ENCODE measurements at places on chromosomes 11 and 22.

GRCh38 chr11:44823868-44824267 is 97.1 kb downstream of the TSPAN18 start:
- DNase-seq, result no peak

GRCh38 chr22:36461665-36462649 is 19.5 kb downstream of the TXN2 start:
- DNase-seq, result no peak

DNA sequence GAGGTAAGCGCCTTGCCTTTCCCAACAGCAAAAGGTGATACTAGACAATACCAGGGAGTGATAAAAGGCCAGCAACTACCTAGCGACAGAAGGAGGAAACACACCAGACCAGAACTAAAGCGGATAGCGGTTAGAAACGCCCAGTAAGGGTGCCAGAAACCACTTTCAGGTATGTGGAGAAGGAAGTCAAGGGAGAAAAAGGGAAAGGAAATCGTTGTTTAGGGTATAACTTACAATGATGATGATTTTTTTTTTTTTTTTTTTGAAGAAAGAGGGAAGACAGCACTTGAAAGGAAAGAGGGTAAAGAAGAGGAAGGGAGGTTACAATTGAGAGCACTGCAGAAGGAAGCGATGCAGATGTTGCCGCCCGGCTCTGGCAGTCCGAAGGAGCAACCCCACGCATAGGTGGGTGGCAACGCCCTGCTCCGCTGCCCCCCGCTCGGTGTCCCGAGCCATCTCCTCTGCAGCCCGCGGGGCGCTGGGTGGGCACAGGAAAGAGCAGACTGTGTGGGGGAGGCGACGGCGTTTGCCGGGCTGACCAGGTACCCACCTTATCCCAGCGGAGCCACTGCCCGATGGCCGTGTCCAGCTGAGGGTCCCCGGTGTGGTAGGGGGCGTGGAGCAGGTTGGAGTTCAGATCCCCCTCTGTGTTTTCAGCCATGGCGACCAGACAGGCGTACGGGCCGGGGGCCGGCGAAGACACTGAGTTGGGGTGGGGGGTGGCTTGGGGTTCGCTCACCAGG is 561 bp downstream of the PGM2L1 start:
- peak; percentile 14 for DNase-seq

DNA sequence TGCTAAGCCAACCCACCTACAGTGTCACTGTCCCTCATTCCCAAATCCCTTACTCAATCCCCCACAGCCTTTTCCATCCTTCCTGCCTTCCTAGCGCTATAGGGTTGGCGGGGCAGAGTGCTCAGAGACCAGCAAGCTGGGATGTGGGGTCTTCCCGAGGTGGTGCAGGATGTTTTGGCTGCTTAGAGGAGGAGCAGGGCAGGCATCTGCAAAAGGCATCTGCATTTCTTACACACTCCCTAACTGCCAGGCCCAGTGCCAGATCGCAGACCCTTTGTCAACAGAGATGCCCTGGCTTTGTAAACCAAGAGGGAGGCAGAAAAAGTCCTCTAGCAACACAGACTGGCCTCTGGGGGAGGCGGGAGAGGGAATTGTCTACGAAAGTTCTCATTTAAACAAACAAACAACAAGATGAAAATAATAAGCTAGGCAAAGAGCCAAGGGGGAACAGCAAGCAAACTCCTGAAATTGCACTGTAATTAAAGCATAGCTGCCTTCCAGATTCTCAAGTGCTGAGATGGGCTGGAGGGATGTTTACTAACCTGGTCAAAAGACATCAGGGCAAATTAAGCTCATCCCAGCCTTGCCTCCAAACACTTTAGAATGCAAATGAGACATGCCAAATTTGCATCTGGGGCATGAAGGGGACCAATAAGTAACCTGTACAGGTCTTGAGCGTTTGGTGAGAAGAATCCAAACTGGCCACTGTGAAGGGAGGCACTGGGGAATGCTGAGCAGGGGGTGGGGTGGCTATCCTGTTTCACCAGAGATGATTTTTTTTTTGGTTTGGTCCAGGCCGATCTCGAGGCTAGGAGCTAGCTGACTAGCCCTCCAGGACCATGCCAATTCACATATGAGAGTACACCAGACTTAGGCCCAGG is 38.1 kb upstream of the ADA2 start:
- DNase-seq, result no peak

- no peak for DNase-seq
These were observed 257.1 kb upstream of the CADM1 start for GRCh38 chr11:115761348-115761747.

DNA sequence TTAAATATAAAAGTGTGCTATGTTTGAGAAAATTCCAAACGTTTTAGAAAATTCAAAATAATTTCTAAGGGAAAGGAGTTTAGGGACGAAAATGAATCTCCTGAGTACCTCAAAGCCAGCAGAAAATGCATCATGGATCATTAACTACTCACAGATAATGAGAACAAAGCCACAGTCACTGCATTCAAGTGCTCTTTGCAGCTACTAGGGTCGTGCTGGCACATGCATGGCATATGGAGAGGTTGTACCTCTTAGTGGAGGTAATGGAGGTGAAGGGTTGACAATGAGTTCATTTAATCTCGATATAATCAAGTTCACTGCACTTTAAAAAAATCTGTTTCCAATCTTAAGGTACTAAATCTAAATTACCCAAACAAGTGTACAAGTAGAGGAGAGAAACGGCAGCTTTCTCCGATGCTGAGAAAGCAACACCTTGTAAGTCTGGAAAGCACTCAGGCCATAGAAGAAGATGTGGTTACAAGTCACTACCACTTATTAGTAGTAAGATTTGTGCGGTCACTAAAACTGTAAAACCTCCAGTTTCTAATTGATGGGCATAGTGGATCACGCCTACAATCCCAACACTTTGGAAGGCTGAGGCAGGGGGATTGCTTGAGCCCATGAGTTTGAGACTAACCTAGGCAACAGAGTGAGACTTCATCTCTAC is 261.1 kb upstream of the ANO3 start:
- DNase-seq, result no peak

- no peak for DNase-seq
These were observed 39.4 kb downstream of the MOV10L1 start for GRCh38 chr22:50129121-50129736.

DNA sequence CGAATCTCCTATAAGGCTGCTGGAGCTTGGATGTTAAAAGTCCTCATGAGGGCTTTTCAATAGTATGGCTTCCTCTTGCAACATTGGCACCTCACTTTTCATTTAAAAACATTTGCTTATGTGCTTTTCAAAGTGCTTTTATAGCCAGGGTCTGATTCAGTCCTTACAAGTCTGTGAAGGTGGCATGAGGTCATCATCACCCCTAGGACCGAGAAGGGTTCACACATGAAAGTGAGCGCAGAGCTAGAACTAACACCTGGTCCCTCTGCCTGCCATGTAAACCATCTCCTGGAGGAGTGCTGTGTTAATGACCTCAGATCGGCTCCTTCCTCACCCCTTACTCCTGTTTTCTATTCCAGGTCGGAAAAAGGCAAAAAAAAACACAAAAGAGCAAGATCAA is 12.2 kb upstream of the LMO2 start:
- no peak for DNase-seq

GRCh38 chr22:24550028-24550901 is 4.7 kb downstream of the GUCD1 start:
- no peak for DNase-seq

DNA sequence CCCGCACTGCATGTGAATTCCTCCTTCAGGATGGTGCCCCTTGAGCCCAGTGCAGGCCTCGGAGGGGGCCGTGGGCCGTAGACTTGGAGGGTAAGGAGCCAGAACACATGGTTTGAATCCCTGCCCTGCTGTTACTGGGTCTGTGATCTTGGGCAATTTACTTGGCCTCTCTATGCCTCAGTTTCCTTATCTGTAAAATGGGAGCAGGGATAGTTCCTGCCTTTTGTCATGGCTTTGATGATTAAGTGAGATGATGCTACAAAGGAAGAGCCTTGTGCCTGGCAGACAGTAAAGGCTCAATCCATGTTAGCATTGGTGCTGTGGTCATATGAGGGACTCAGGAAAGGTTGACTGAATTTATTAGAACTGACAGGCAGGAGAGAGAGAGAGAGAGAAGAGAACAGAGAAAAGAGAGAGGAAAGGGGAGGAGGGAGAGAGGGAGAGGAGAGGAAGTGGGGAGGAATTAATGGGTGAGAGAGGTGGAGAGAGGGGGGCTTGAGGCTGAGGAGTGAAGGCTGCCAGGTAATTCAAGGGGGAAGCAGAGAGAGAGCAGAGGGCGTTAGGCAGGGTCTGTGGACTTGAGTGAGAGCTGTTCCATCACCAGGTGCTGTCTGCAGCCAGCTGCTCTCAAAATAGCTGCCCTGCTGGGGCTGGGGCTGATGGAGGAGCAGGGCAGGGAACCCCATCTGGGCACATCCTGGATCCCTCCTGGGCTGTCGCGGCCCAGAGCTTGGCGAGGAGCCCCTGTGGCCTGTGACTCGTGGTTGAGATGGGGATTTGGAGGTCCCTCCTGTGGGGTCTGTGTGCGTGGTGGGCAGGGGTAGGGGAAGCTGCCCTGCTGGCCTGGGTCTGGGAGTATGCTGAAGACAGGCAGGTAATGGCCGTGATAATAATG is 44.1 kb downstream of the MCM5 start:
- no peak for DNase-seq

DNA sequence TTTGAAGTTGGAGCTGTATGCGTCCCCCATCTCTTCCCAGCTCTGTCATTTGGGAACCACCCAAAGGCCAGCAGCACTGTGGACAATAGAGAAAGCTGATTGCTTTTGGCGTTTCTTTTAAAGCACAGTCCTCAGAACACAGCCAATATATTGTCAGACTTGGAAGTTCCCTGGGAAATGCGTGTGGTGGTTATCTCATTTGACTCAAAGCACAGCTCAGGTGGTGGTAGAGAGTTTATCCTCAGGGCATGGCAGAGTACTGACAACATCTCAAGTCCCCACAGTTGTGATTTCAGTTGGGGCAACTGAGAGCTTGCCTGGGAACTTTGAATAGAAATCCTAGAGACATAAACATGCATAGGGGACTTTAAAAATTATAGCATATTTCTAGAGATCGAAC is 601.3 kb downstream of the ETS1 start:
- no peak for DNase-seq

- DNase-seq, result no peak
These were observed 1074.9 kb downstream of the FAM181B start for GRCh38 chr11:81658722-81659121.

GRCh38 chr11:66720899-66721470 is 8.0 kb downstream of the SPTBN2 start:
- no peak for DNase-seq

DNA sequence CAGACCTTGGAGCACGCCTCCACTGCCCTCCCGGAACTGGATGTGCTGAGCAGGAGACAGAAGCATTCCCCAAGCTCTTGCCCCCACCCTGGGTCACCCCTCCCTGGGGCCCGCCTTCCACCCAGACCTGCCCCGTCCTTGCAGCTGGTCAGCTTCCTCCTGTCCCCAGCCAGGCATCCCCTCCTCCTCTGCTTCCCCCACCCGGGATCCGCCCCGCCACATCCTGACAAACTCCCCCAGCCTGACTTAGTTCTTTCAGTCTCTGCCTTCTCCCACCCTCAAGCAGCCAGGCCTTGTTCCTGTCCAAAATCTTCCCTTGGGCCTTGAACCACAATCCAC is 1.1 kb upstream of the PLXNB2 start:
- DNase-seq, result peak; percentile 33

GRCh38 chr11:57978686-57979531 is 44.8 kb upstream of the OR9Q1 start:
- no peak for DNase-seq

DNA sequence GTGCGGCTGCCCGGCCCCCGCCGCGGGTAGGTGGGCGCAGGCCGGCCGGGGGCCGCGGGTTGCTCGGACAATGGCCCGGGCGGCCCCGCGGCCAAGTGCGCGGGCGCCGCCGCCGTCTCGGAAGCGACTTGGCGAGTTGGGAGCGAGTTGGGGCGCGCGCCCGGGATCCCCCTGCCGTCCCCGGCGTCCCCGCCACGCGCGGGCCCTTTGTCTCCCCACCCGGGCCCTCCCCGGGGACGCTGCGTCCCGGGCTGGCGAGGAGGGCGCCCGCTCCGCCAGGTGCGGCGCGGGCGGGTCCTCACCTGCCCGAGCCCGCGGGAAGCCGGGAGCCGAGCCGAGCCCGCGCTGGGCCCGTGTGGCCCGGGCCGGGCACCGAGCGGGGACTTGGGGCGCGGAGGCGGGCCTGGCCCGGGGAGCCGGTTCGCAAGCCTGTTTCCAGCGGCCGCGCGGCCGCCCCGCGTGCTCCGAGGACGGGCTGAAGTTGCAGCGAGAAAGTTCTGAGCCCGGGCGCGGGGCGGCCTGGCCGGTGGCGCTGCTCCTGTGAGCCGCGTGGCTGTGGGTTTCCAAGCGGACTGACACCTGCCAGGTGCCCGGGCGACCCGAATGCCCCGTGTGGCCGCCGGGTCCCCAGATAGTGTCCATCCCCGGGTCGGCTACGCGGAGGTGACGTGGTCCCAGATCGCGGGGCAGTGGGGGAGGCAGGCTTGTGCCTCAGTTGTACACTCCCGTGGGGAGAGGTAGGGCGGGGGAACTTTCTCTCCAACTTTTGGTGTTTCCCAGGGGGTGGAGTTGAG is 586 bp downstream of the LRP5 start:
- DNase-seq, result no peak

GRCh38 chr22:36244522-36245391 is 5.4 kb upstream of the APOL2 start:
- DNase-seq, result no peak

GRCh38 chr11:10494636-10495463 is 39.8 kb downstream of the AMPD3 start:
- DNase-seq, result no peak

- no peak for DNase-seq
These were observed 1.2 kb downstream of the C11orf68 start for GRCh38 chr11:65917434-65918210.

DNA sequence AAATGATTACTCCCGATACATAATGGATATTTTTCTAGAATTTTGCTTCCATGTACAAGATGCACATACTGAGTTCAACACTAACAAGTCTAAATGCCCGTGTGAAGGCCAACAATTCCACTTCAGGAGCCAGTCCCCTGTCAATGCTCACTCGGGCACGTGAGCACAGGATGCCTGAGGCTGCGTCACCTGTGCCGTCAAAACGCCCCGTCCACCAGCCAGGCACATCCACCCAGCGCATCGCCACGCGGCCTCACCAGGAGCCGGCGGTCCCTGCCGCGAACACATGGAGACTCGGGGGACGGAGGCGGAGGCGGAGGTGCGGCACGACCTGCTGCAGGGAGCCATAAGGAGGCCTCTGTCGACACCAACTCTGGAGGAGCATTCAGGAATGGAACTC is 9.8 kb downstream of the TOLLIP start:
- no peak for DNase-seq

DNA sequence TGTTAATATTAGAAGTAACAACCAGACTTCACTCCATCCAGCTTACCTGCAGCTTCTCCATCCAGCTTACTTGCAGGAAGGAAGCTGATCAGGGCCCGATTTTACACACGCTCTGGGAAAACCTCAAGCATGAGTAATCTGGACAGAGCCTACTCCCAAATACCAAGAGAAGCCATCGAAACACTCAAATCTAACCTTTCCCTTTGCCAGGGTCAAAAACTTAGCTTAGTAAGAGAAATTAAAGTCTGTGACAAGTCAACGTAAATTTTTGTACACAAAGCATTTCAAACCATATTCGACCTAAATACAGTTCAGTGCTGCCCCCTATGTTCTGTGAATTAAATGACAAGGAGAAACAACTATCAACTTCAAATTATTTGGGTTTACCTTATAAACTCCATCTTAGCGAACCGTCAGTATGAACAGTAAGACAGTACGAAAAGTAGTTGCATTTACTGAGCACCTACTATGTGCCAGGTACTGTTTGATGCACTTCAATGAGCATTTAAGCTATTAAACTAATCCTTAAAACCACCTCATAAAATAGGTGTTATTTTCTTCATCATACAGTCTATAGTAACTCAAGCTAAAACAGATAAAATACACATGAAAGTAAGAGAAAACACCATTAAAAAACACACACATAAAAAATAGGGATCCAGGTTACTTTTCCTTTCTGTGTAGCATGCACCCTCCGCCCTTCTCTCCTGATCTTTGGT is 36.9 kb downstream of the ARFGAP3 start:
- DNase-seq, result no peak

All from bone marrow (tissue), 2 donors.